ENCODE measurements at places on chromosomes 11 and 22.

- DNase-seq, result no peak
- peak overlapping the region; percentile 61 for H3K4me3 ChIP-seq
- peaks cover 81% of the 10 kb centered on the region for H3K27me3 ChIP-seq
- peaks cover 50% of the 10 kb centered on the region for H3K4me1 ChIP-seq
- H3K36me3 ChIP-seq, result no peaks in the 10 kb centered on the region
Measured at GRCh38 chr11:2136209-2136951, 2.8 kb downstream of the IGF2 start.

GRCh38 chr22:26550498-26551033, 38.3 kb upstream of the TFIP11 start:
- H3K4me1 ChIP-seq, result peaks cover 14% of the 10 kb centered on the region
- H3K4me3 ChIP-seq, result no peak overlapping the region
- H3K27ac ChIP-seq, result peak overlapping the region; percentile 27

- peaks cover 9% of the 10 kb centered on the region for H3K4me1 ChIP-seq
- H3K36me3 ChIP-seq, result peaks cover 3% of the 10 kb centered on the region
- H3K27me3 ChIP-seq, result no peaks in the 10 kb centered on the region
- no peak for DNase-seq
- H3K27ac ChIP-seq, result no peak overlapping the region
- no peak overlapping the region for H3K4me3 ChIP-seq
Measured at GRCh38 chr22:17629641-17630040, 1.1 kb upstream of the ATP6V1E1 start.

DNA sequence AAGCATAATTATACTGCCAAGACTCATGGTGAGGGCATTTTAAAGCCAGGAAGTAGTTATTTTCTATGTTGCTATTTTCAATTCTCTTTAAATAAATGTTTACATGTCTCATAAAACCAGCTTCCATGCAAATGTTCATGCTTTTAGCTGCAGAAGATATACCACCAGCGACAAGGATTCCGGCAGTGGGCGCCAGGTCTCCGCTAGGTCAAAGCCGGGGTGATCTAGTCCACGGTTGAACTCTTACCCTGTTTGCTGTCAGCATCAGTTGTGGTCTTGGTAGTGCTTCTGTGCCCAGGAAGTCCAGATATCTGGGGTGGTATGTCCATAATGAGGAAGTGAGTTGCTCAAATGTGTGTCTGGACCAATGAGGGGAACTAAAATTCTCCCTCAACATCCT, 265.7 kb downstream of the BRD1 start:
- no peak for DNase-seq
- no peak overlapping the region for H3K27ac ChIP-seq
- H3K4me1 ChIP-seq, result no peaks in the 10 kb centered on the region
- no peak overlapping the region for H3K4me3 ChIP-seq
- H3K27me3 ChIP-seq, result no peaks in the 10 kb centered on the region

- DNase-seq, result peak; percentile 43
- peaks cover 11% of the 10 kb centered on the region for H3K4me1 ChIP-seq
- peak overlapping the region; percentile 96 for H3K27ac ChIP-seq
- H3K4me3 ChIP-seq, result peak overlapping the region; percentile 91
Measured at GRCh38 chr11:118789501-118790356, 1.2 kb downstream of the DDX6 start.

DNA sequence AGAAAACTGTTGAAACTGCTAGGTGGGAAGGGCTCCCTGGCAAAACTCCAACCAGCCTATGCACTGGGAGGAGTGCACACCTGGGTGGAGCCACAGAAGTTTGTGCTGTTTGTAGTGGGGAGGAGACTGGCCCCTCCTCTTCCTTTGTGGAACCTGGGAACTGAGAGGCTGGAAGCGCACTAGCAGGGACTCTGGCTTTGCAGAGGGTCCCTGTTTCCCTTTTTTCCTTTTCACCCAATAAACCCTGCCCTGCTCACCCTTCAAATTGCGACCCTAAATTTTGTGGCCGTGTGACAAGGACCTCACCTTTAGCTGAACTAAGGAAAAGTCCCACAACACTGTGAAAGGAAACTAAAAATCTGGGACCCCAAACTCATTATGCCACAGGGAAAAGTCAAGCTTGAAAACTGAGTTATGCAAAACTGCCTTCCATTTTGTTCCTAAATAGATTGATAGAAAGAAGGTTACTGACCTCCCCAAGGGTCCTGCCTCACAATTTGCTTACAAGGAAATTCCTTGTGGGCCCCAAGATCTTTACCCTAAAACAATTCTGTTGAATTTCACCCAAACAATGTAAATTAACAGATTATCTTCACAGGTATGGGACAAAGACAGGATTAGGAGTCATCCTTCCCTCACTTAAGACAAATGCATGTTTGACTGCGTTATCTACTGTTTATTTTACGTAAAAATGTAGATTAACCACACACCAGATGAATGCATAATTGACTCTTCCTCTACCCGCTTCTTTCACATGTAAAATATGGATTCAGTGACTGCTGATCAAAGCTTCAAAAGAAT, 81.0 kb downstream of the SLC36A4 start:
- peaks cover 1% of the 10 kb centered on the region for H3K4me1 ChIP-seq
- no peaks in the 10 kb centered on the region for H3K36me3 ChIP-seq
- peaks cover 5% of the 10 kb centered on the region for H3K27me3 ChIP-seq
- DNase-seq, result no peak
- no peak overlapping the region for H3K27ac ChIP-seq

DNA sequence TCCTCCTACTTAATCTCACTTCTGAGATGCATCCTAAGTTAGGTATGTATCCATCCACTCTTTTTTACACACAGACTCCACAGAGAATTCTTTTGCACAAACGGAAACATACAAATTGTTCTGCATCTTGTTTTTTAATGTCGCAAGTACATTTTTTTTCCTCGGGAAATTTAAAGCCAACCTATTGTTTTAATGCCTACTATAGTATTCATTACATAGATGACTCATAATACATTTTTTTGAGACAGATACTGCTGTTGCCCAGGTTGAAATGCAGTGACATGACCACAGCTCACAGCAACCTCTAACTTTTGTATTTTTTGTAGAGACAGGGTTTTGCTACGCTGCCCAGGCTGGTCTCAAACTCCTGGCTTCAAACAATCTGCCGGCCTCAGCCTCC, 90.8 kb upstream of the TMEM45B start:
- H3K4me1 ChIP-seq, result peaks cover 4% of the 10 kb centered on the region
- H3K36me3 ChIP-seq, result no peaks in the 10 kb centered on the region
- no peak overlapping the region for H3K27ac ChIP-seq
- DNase-seq, result no peak

All from mesenchymal stem cell (in vitro differentiated cells and primary cell).